ENCODE measurements at places on chromosomes 1 and 21. TPM values are rescaled to one million over a fixed set of nuclear protein-coding genes. Genes with fewer than 3 reads are reported as not detected.

DNA sequence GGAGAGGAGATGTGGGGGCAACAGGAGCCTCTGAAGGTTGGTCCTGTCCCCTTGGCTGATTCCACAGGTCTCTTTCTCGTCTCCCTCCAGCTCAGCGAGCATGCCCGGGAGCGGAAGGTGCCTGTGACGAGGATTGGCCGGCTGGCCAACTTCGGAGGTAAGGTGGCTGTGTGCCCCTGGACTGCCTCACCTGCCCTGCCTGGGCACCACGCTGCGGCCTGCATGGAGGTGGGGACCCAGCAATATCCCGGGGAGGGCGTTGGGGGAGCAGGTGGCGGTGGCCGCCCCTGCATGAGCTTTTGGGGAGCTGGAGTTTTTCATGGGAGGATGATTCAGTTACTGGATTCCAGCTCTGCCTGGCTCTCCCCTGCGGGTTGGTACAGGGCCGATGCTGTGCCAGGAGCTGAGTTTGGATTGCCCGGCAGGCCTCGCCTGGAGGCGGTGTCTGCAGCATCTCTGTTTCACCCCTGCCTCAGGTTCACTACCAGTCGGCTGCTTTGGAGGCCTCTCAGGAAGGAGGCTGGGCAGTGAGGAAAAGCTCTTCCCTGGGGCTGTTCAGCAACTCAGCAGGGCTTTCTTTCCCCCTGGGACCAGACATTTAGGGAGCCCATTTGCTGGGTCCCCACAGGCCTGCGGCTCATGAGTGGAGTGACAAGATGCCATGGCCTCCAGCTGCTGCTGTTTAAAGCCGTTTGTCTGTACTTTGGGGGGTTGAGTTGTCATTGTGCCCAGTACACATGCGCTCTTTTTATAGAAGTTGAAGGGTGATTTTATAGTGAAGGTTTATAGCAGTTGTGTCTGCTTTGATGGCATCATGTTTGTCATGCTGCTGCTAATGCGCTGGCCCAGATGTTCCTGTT is 25.7 kb downstream of the COQ8A start:
- no peak for DNase-seq

- DNase-seq: no peak
These were observed 7.7 kb downstream of the OVAAL start for GRCh38 chr1:180566495-180566894.

DNA sequence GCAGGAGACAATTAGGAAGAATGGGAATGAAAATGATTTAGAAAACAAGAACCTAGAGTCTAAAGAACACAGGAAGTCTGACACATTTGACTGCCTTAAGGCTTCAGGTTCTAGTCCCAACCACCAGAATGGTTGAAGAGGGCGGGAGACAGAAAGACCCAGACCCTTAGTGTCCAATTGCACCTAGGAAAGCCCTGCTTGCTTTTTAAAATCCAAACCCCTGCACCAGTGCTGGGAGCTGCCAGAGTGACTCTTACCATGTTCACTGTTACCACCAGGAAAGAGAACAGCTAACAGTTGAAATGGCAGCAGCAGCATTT is 265 bp downstream of the CD1B start:
- DNase-seq: no peak

- DNase-seq: peak; percentile 62
These were observed 1.2 kb downstream of the DHRS3 start for GRCh38 chr1:12616709-12617373.

DNA sequence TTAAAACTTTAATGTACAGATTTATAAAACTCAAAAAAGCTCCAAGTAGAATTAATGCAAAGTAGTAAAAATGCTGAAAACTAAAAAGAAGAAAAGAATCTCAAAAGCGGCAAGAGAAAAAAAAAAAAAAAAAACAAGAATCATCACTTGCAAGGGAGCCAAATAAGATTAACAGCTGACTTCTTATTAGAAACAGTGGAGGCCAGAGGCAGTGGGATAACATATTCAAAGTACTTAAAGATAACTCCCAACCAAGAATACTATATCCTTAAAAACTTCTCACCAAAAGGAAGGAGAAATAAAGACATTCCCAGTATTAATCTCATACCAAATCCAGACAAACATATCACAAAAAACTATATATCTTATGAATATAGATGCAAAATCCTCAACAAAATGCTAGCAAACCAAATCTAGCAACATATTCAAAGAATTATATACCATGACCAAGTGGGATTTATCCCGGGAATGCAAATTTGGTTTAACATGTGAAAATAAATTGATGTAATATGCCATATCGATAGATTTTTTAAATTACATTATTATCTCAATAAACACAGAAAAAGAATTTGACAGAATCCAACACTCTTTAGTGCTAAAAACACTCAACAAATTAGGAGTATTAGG is 62.7 kb downstream of the CAMK2N1 start:
- DNase-seq: no peak

- DNase-seq: no peak
These were observed 2.0 kb downstream of the LRRC41 start for GRCh38 chr1:46301406-46301807.

DNA sequence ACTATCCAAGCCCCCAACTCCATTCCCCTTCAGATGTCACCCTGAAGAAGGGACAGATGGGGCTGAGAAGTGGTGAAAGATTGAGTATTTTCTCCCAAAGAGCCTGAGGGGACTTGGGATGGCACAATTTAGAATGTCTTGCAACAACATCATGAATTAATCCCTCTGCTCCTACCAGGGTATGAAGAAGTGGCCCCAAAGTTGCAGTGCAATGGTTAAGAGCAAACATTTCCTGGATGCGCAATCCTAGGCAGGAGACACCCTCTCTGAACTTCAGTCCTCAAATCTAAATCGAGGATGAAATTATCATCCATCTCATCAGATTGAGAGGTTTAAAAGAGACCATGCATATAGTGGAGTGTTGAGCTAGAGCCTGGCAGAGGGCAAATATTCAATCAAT is 28.6 kb upstream of the CITED4 start:
- DNase-seq: no peak

GRCh38 chr1:230310381-230311163 is 115.6 kb downstream of the PGBD5 start:
- peak; percentile 79 for DNase-seq

- DNase-seq: no peak
These were observed 28.6 kb downstream of the PLPPR4 start for GRCh38 chr1:99292886-99293285.

DNA sequence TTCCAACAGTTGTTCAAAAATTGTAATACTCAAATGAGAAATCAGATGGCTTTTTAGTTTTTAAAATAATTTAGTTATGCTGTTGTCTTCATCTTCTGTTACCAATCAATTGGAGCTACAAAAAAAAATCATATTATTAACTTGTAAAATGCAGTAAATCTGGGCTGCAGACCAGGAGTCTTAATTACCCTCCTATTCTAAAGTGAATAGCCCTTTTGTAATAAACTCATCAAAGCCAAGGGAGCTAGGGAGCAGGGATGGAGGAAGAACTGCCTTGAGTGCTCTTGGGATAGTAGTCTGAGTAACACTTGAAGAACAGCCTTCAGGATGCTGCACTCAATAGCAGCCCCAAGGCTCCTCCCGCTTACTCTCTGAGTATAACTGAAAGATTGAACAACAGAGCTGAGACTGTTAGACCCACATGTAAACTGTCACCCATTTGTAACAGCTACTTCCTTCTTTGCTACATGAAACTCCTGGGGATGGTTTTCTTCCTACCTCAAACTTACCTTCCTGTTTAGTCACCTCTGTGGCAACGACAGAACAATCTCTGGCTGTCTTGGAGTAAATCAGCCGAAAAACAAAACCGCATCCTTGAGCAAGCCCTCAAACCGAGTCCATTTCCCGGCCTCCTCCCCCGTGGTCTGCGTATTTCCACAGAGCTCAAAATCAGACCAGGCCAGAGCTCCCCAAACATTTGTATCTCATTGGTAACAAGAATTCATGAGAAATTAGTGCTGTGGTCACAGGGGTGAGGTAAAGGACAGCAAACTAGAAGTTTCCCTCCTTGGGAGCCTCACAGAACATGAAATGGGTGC is 55.9 kb downstream of the CD58 start:
- DNase-seq: peak; percentile 92

DNA sequence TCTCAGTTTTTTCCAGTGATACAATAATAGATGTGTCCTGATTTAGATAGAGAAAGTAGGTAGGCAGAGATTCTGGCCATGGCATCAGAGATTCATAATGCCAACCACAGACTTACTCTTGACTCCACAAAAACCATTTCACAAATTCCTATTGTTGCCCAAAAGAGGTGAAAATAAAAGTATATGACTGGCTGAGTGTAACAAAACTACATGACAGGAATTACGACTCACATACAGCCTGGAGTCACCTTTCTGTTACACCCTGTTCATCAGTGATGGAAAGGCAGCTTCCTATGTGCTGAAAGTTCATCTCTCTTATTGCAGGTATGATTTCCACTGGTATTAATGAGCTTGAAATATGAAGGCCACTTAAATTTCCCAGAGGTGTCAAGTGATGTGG is 72.3 kb downstream of the MPZL1 start:
- DNase-seq: no peak

DNA sequence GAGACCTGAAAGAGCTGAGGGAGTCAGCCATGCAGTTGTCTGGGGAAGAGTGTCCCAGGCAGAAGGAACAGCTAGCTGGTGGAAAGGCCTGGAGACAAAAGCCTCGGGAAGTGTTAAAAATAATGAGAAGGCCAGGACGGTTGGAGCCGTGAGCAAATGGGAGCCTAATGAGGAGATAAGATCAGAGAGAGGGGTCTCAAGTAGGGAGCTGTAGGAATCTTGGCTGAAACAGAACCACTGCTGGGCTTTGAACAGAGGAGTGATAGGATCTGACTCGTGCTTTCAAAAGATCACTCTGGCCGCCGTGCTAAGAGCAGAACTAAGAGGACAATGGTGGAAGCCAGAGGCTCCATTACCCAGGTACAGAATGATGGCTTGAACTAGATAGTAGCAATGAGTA is 1.9 kb upstream of the FOXJ3 start:
- no peak for DNase-seq

DNA sequence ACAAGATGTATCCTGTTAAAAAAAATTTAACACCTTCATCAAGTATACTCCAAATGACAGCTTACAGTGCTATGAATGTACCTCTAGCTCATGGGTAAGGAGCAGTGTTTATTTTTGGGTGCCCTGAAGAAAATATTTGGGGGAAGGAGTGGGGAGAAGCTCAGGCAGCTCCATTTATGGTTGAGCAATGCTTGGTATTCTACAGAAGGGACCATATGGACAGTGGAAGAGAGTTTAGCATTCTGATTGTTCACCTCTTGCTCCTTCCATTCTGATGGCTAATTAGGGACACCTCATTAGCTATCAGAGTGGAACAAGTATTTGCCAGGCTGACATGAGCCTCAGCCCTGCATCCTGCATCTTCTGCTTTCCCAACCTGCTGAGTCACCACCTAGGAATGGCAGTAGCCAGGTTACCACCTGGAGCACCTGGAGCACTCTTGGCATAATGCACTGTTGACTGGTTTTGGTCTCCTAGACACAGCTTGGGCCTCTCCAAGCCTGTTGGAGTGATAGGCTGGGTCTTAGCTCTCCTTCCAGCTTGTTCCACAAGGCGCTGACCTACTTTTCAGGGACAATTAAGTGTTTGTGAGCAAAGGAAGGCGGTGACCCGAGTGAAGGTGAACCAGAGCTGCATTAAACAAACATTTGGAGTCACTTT is 62.0 kb upstream of the MACF1 start:
- peak; percentile 6 for DNase-seq

GRCh38 chr1:214518361-214518760 is 33.0 kb downstream of the PTPN14 start:
- peak; percentile 25 for DNase-seq

GRCh38 chr1:232439011-232439410 is 190.9 kb downstream of the SIPA1L2 start:
- no peak for DNase-seq

DNA sequence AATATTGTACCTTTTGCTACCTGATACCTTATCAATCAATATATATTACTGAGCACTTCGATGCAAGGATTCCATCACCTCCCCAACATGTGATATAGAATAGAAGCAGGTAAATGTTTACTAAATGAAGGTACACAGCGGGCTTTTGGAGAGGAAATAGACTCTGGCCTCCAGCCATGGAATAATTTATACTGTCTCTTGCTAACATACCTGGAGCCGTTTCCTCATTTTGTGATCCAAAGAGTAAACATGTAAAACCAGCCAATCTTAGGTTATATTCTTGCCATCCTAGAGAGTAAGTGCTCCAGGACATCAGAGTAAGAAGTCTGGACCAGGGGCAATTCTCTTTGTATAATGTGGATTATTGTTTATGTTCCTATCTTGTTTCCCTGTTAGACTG is 39.4 kb downstream of the NDUFS5 start:
- DNase-seq: no peak

DNA sequence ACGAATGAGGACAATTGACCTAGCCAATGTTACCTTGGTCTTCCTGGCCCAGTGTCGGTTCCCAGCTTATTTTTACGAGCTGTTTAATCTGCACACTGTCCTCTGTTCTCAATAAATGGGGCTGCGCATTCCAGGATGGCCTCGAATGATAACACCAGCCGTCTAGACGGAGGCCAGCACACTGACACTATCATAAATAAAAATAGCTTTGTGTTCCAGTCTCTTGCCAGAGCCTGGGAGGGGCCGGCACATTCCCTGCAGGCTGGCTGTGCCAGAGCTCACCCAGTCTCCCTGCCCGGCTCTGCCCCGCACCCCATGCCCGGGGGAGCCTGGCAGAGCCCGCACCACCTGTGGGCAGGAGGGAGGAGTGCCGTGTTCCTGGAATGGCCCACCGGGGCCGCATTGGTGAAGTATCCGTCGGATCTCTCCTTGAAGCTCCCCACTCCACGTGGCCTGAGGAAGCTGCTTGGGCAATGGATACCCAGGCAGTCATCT is 92.1 kb downstream of the SPSB1 start:
- no peak for DNase-seq

DNA sequence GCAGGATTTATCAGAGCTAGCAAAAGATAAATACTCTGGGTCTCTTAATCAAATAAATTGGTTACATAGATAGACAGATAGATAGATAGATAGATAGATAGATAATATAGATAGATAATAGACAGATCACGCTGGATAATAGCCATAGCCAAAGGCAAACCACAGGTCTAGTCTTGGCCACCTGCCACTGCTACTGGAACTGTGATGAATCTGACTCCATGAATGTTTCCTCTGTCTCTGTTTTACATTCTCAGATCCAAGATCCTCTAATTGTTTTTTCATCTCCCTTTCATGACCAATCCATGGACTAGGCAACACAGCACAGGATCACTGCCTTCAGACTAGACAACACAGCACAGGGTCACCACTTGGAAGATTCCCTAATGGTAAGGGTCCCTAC is 444.7 kb upstream of the NFIA start:
- DNase-seq: no peak

- no peak for DNase-seq
These were observed 15.4 kb downstream of the CEP350 start for GRCh38 chr1:179969962-179970361.

GRCh38 chr1:67722292-67722944 is 37.4 kb downstream of the GADD45A start:
- no peak for DNase-seq

- no peak for DNase-seq
These were observed 9.4 kb downstream of the MFN2 start for GRCh38 chr1:11989669-11990068.

Gene TNNT2
- not detected for total RNA-seq

Gene RIPK4
- total RNA-seq: 39.5 TPM

Gene CELA3B
- total RNA-seq: not detected

Gene HPCAL4
- 0.03 TPM for total RNA-seq

Gene MAP1LC3C
- total RNA-seq: not detected

Gene CCDC27
- not detected for total RNA-seq

Gene ADAMTSL4
- total RNA-seq: not detected

Measured in Daoy (cell line).